Heart right ventricle (tissue), 16 donors: ENCODE measurements at places on chromosomes 12 and 14. TPM values are rescaled to one million over a fixed set of nuclear protein-coding genes. Genes with fewer than 3 reads are reported as not detected.

GRCh38 chr14:56115334-56115870 is 2.8 kb upstream of the PELI2 start:
- no peak for DNase-seq

Gene TBX5
- 4.0 TPM for polyA plus RNA-seq

DNA sequence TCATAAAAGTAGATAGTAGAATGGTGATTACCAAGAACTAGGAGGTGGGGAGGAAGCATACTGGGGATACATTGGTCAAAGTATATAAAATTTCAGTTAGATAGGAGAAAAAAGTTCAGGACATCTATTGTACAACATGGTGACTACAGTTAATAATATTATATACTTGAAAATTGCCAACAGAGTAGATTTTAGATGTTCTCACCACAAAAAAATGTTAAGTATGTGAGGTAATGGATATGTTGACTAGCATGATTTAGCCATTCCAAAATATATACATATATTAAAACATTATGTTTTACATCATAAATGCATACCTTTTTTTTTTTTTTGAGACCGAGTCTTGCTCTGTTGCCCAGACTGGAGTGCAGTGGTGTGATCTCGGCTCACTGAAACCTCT is 31.0 kb downstream of the TMEM116 start:
- DNase-seq = no peak

Gene FLRT2
- polyA plus RNA-seq = 1.1 TPM

GRCh38 chr14:85198001-85198400 is 331.9 kb upstream of the FLRT2 start:
- no peak for DNase-seq

Gene LMO3
- polyA plus RNA-seq = 0.17 TPM

DNA sequence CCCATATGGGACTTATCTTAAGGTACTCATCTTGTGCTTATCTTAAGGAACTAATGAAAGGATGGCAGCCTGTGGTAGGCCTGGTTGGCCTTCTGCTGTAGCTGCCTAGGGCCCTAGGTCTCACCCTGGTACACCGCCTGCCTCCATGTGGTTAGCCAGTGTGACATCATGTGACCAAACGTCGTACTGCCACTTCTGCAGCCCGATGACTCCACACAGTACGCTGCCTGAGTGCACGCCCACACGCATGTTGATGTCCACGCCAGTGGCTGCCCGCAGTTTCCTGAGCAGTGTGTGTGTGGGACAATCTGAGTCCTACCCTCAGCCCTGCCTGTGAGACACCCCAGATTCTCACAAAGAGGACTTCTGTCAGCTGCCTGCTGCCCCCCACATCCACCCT is 5.1 kb downstream of the ADCY4 start:
- no peak for DNase-seq

Gene DMAC2L
- polyA plus RNA-seq = 25.4 TPM

DNA sequence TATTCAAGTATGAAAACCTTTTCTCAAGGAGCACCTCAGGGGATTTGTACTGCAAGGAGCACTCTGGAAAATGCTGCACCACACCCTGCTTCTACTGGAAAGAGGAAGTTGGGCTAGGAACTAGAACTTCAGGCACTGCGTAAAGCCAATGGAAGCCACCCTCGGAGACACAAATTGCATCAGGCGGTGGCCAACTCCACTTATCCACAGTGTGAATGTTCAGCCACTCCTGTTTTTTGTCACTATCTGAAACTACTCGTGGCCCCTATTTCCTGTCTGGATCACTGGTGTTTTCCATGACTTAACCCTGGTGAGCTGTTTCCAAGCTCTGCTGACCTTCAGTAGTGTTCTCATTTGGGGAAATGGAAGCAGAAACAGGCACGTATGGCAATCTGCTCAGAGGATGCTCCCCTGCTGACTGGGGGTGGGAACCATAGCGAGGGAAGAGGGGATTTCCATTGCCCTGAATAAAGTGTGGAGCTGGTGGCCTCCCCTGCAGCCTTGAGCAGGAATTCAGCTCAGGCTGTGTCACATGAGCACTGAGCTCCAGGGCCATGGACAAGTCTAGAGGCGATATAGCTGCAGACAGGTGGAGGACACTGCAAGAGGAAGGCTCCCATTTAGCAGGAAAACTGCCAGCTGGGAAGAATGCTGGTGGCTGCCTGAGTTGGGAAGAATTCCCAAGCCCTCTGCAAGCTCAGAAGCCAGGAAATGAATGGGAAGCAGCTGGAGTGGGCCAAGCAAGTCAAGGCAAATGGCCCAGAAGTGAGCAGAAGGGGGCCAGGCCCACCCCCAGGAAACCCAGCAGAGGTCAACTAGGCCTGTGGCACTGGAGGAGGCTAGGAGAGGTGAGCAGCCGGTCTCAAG is 50.5 kb upstream of the RAP1B start:
- no peak for DNase-seq

DNA sequence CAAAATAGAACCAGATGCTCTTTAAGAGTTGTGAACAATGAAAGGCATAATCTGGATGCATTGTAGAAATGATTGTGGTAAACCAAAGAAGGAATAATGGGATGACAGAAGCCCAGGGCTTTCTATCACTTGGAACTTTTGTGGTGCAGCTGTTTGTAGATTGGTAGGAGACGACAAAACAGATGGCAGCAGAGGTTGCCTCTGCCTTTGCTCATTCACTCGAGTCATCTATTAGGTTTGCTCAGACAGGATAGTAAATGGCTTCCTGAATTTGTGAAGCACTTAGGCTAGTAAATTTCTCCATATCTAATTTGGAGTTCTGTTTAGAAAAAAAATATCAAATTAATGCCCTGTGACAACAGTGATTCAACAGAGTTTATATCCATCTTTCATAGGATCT is 78.4 kb downstream of the FGD4 start:
- DNase-seq = no peak

- DNase-seq = no peak
These were observed 194.5 kb downstream of the DPF3 start for GRCh38 chr14:72699443-72699842.

DNA sequence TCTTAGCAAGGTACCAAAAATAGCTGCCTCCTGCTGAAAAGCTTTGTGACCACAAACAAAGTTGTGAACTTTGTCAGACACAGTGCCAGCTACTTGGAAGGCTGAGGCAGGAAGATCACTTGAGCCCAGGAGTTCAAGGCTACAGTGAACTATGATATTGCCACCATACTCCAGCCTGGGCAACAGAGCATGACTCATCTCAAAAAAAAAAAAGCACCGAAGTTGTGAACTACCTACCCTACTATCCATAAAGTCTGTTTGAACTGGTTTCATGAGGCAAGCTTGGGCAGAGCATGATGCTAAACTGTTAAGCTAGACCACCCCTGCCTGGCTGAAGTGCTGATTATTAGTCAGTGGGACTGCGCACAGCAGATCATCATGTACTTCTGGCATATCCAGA is 75.5 kb downstream of the RAD52 start:
- DNase-seq = no peak

- DNase-seq = no peak
These were observed 21.4 kb upstream of the DRAM1 start for GRCh38 chr12:101855976-101856375.

Gene KRT77
- not detected for polyA plus RNA-seq

GRCh38 chr14:45112896-45113781 is 21.1 kb downstream of the FKBP3 start:
- no peak for DNase-seq

DNA sequence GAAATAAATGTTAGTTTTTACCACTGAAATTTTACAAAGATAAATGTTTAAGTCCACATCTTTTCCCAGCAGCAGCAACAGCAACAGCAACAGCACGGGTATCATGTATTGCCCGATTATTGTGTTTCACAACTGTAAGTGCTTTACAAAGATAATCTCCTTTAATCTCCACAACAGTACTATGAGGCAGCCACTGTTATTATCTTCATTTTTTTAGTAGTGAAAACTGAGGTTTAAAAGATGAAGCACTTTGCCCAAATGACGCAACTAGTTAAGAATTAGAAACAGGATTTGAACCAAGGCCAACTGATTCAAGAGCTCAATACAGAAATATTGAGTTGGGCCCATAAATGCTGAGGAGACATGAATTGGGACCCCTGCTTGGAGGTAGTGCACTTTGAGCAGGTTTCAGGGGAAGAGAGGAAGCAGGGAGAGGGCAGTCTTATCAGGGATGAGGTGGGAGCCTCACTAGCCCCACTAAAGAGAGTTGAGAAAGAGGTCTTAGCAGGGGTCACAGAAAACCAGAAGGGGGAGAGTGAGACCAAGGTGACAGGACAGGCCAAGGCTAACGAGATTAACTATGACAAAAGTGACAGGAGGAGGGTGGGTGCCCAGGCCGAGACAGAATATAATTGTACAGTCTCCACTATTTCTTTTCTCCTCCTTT is 15.3 kb downstream of the KRT2 start:
- no peak for DNase-seq

- DNase-seq = no peak
These were observed 23.5 kb downstream of the ADGRD1 start for GRCh38 chr12:130977046-130977742.

DNA sequence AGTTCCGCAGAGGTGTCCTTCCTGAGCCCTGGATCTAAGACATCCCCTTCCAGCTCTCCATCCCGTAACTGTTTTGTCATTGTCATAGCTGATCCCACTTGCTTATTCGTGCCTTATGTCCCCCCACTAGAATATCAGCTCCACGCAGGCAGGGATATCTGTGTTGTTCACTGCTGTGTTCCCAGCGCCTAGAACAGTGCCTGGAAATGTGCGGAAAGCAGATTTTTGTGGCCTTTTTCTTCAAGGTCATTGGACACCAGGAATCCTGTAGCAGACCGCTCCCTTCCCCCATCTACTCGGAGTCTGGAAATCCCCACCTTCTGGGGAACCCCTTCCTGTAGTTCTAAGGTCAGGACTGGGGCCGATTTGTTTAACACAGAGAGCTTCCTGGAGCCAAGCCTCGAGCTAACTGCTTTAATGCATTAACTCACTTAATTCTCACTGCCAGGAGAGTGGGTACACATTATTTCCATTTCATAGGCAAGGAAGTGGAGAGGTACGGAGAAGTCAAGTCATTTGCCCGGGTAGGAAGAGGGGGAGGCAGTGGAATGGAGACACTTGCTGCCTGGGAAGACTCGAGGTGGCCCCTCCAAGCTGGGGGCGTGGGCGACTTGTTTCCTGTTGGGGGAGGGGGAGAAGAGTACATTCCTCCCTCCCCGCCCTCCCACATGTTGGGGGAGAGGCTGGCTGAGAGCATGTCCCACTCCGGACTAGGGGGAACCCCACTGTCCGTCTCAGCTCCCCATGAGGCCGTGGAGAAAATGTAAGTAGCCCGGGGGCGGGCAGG is 1.2 kb upstream of the SH2B3 start:
- DNase-seq = no peak

- no peak for DNase-seq
These were observed 344.2 kb downstream of the ATP23 start for GRCh38 chr12:58285551-58285950.

- DNase-seq = no peak
These were observed 28.9 kb downstream of the PTGER2 start for GRCh38 chr14:52342849-52343596.

Gene KRT85
- not detected for polyA plus RNA-seq

DNA sequence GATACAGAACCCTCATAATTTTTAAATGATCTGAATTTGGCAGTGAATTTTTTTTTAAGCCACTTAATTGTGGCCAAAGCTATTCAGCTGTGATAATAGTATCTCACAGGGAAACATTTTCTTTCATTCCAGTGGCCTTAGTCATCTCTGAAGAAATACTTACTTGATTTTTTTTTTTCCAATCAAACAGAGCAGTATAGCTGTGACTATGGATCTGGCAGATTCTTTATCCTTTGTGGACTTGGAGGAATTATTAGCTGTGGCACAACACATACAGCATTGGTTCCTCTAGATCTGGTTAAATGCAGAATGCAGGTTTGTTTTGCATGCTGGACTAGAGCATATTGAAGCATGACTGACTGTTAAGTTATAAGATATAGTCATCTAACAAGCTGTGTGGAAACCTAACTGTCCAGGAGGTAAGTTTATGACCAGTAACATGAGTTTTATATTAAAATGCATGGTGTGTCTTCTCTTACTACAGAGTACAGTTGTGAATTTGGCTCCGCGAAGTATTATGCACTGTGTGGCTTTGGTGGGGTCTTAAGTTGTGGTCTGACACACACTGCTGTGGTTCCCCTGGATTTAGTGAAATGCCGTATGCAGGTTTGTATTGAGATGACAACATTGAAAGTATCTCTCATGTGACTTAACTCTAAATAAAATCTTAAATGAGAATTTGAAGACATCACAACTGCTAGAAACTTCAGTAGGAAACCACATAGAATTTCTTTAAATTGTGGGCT is 1.9 kb downstream of the SLC25A3 start:
- no peak for DNase-seq

- DNase-seq = no peak
These were observed 24.1 kb downstream of the NUP37 start for GRCh38 chr12:102095677-102096263.

DNA sequence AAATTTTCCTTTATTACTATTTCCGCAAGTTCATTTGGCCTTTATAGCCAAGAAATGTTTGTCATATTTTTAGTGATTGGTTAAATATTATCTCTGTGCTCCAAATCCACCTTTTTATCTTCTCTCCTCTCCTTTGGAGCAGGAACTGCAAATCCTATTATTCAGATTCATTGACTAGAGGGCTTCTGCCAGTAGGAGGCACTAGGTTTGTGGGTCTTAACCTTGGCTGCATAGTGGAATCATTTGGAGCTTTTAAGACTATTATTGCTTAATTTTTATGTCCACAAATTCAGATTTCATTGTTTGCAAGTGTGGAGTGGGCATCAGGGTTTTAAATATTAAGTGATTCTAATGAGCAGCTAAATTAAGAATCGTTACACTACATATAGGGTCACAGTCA is 75.3 kb upstream of the SYT10 start:
- no peak for DNase-seq

Gene PDZRN4
- 0.04 TPM for polyA plus RNA-seq

Gene SYNDIG1L
- not detected for polyA plus RNA-seq

DNA sequence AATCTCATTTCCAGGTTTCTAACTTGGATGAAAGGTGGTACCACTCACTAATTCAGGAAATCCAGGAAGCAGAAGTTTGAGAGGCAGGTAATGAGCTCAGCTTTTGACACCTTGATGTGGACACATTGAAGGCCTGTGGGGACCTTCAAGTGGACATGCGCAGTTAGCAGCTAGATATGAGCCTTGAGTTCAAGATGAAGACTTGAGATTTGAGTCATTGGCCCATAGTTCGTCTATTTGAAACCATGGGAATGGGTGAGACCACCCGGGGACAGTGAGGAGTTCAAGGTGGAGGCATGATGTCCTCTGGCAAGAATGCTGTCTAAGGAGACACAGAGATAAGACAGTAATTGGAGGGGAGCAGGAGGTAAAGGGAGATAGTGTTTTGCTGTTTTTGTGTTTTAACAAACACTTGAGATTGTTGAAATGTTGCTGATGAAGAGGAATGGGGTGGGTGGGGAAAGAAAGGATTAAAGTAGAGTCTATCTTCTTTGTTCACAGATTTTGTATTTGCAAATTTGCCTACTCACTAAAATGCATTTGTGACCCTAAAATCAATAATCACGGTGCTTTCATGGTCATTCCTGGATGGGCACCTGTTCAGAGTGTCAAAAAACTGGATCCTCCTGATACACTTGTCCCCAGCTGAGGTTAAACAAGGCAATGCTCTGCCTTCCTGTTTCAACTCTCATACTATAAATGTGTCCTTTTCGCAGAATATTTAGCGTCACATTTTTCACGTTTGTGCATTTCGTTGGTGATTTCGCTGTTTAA is 69.5 kb upstream of the PLXNC1 start:
- DNase-seq = no peak
